ENCODE measurements at places on chromosomes 16 and 17.

DNA sequence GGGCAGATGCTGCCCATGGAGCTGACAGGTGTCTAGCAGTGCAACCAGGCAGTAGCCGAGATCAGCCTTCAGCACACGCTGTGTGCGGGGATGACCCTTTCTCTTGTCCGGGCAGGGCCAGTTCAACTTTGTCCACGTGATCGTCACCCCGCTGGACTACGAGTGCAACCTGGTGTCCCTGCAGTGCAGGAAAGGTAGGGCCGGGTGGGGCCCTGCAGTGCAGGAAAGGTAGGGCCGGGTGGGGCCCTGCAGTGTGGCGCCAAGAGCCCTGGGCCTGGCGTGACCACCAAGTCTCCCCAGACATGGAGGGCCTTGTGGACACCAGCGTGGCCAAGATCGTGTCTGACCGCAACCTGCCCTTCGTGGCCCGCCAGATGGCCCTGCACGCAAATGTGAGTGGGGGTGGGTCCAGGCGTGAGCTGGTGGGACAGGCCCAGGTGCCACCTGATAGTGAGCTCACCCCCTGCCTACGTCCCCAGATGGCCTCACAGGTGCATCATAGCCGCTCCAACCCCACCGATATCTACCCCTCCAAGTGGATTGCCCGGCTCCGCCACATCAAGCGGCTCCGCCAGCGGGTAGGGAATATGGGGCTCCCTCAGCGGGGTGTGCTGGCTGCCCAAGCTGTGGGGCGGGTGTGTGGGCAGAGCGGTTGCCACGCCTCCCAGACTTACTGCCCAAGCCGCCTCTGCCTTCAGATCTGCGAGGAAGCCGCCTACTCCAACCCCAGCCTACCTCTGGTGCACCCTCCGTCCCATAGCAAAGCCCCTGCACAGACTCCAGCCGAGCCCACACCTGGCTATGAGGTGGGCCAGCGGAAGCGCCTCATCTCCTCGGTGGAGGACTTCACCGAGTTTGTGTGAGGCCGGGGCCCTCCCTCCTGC is 40.2 kb downstream of the TSC2 start:
- peaks cover 11% of the 10 kb centered on the region for H3K4me1 ChIP-seq
- H3K27ac ChIP-seq: no peak overlapping the region
- H3K4me3 ChIP-seq: no peak overlapping the region
- no peak for DNase-seq
- no peaks in the 10 kb centered on the region for H3K27me3 ChIP-seq
- no peaks in the 10 kb centered on the region for H3K36me3 ChIP-seq

DNA sequence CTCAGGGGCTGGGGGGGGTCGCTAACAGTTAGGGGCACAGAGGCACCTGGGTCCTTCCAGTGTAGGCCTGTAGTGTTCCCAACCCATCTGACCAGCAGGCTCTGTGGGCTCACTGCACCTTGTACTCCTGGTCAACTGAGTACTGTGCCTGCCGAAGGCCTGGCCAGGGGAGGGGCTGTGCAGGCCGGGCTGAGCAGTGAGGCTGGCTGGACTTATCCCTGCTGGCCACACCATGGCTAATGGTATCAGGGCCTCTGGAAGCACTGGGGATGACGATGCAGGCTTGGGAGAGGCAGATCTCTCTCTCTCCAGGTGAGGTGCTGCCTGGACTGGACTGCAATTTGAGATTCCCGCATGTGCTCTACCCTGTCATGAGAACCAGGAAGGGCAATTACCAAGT is 58.9 kb upstream of the SDK2 start:
- DNase-seq: peak; percentile 20
- no peak overlapping the region for H3K27ac ChIP-seq
- no peaks in the 10 kb centered on the region for H3K36me3 ChIP-seq
- H3K4me3 ChIP-seq: no peak overlapping the region
- H3K4me1 ChIP-seq: no peaks in the 10 kb centered on the region

- peaks cover 3% of the 10 kb centered on the region for H3K4me1 ChIP-seq
- H3K4me3 ChIP-seq: no peak overlapping the region
- H3K27me3 ChIP-seq: peaks cover 7% of the 10 kb centered on the region
- H3K27ac ChIP-seq: no peak overlapping the region
- no peak for DNase-seq
- H3K36me3 ChIP-seq: no peaks in the 10 kb centered on the region
Measured at GRCh38 chr16:50736448-50736847, 5.4 kb upstream of the CYLD start.

- no peak overlapping the region for H3K4me3 ChIP-seq
- DNase-seq: no peak
- H3K27ac ChIP-seq: no peak overlapping the region
- H3K36me3 ChIP-seq: no peaks in the 10 kb centered on the region
- H3K27me3 ChIP-seq: no peaks in the 10 kb centered on the region
Measured at GRCh38 chr16:87412371-87412995, 20.3 kb downstream of the MAP1LC3B start.

- no peaks in the 10 kb centered on the region for H3K27me3 ChIP-seq
- no peak for DNase-seq
- H3K36me3 ChIP-seq: no peaks in the 10 kb centered on the region
- no peak overlapping the region for H3K27ac ChIP-seq
Measured at GRCh38 chr16:15799851-15800495, 56.9 kb downstream of the MYH11 start.

- no peak for DNase-seq
- H3K27me3 ChIP-seq: peaks cover 42% of the 10 kb centered on the region
- no peaks in the 10 kb centered on the region for H3K36me3 ChIP-seq
- peaks cover 22% of the 10 kb centered on the region for H3K4me1 ChIP-seq
- no peak overlapping the region for H3K4me3 ChIP-seq
- H3K27ac ChIP-seq: no peak overlapping the region
Measured at GRCh38 chr17:74328487-74328886, 2.5 kb downstream of the KIF19 start.
